ENCODE measurements at places on chromosomes 6 and 20.

DNA sequence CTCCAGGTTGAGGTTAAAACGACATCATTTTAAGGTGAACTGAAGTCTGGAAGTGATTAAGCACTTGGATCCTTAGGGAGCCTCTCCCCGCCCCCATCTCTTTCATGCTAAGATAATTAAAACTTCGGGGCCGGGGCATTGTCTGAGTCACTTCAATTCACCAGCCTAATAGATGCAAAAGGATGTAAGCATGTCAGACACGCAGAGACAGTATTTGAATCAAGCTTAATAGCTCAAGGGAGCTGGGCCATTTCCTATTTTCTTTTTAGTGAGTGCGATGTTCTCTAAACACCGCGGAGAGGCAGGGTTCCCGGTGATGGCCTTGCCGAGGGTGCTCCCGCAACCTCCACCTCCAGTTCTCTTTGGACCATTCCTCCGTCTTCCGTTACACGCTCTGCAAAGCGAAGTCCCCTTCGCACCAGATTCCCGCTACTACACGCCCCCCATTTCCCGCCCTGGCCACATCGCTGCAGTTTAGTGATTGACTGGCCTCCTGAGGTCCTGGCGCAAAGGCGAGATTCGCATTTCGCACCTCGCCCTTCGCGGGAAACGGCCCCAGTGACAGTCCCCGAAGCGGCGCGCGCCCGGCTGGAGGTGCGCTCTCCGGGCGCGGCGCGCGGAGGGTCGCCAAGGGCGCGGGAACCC lies 516 bp upstream of the IRF4 start:
- no peak for DNase-seq

- no peak for DNase-seq
Measured at GRCh38 chr20:61048302-61048701, 203.8 kb upstream of the CDH4 start.

DNA sequence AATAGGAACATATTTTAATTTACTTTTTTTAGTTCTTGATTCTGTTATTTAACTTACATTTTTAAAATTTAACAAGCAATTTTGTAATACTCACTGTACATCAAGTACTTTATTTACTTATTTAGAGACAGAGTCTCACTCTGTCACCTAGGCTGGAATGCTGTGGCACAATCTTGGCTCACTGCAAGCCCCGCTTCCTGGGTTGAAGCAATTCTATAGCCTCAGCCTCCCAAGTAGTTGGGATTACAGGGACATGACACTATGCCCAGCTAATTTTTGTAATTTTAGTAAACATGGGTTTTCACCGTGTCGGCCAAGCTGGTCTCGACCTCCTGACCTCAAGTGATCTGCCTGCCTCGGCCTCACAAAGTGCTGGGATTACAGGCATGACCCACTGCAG lies 7.0 kb downstream of the BTN3A3 start:
- no peak for DNase-seq

DNA sequence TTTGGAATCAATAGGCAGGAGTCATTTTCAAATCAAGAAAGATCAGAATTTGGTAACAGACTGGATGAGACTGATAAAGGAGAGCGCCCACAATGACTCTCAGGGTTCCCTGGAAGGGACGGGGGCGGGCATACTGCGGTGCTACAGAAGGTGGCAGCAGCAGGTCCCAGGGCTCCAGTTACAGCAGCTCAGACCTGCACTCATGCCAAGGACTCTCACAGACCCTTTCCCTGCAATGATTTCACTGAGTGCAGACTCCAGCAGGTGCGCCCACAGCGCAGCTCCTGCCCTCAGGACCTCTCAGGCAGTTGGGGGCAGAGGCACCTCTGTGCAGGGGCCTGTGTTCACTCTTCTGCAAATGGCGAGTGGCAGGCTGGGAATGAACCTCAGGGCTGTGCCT lies 359.8 kb downstream of the ZFAND3 start:
- DNase-seq, result no peak

DNA sequence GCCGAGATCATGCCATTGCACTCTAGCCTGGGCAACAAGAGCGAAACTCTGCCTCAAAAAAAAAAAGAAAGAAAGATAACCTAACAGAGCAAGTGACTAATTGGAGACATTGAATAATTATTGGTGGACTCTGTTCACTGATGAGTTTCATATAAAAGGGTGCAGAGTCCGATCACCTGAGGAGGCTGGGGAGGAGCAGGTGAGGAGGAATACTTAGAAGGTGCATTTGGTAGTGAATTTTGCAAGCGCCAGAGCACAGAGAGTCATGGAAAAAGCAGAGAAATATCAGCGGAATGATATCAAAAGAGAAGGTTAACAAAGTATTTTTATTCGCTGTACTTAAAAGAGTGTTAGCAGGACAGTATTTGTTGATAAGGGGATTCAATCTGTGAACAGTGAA lies 44.4 kb downstream of the CD2AP start:
- no peak for DNase-seq

DNA sequence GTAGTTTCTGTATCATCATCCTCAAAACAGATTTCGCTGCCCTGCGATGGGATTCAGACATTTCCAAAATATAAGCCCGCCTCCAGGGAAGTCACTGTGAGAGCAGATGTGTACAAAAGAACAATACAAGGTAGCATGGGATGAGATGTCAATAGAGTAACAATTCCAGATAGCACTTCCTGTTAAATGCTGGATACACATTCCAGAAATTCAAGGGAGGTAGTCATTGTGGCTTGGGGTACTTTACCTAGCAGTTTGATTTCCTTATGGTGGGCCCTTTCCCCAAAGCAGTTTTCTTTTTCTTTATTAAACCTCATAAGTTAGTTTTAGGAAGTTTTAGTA lies 2.5 kb downstream of the RNF217 start:
- no peak for DNase-seq

DNA sequence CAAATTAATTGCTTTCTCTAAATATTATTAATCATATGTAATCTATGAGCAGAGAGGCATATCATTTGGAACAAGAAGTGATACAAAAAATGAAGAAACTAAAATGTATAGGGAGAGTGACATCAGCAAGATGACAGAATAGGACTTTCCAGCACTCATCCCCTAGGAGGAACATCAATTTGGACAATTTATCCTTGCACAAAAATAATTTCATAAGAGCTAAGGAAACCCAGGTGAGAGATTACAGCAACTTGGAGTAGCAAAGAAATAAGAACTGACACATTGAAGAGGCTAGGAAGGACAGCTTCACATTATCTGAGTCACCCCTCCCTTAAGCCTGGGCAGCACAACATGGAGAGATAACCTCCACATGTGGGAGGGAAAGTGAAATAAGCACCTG lies 347.5 kb downstream of the MAFB start:
- DNase-seq, result no peak

DNA sequence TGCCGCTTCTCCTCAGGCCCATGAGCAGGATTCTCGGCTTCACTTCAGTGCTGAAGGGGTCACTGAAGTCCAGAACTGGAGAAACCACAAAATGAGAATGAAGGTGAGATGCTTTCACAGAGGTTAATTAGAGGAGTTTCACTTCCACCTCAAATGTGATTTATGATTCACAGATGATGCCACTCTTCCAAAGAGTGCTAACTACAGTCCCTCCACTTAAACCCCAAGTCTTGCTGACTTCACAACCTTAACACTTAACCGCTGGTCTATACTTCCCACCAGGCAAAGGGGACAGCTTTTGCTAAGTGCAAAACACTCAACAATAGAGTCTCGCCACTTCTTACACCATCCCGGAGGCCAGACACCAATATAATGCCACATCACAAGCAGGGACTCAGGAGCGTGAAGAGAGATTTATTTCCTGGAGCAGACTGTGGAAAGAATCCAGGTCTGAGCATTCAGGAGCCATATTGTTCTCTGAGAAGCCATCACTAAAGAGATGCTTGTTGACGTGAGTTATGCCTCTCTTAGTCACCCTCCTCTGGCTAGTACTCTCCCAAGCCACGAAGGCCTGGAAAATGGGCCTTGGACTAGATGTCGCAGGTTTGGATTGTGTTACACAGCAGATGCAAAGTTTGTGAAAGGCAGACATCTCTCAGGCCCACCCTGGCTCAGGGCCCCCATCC lies 24.4 kb downstream of the RRAGD start:
- DNase-seq, result no peak

DNA sequence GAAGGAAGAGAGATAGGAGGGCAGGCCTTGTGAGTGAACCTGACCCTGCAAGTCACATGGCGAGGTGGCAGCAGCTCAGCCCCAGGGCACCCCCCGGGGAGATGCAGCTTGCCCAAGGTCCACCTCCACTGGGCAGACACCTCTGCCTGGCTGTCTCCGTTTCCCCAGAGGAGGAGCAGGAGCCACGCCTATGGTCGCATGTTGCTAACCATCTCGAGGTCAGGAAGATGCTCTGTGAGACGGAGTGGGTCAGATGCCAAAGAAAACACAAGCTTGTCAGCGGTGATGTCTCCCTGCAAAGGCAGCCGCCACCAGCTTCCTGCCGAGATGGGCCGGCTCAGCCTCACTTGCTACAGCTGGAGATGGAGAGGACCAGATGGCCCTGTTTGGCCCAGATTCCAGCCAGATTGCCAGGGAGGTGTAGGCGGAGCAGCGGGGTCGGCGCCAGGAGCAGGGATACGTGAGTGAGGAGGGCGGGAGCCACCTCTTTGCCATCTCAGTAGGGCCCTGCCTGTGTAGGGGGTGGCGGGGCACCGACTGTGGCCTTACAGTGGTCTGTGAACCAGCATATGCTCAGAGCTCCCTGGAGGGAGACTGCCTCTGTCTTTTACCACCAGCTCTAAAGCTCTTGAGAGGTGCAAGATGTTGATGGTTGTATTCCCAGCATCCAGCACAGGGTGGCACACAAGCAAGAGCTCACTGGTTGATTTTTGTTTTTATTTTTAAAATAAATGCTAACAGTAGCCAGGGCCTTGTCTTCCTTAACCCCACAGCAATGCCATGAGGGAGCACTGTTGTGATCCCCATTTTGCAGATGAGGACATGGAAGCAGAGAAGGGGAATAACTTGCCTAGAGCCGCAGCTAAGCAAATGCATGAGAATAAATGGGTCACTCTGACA lies 42.9 kb upstream of the FAM83D start:
- DNase-seq, result no peak

GRCh38 chr6:156620331-156620730 lies 156.8 kb upstream of the ARID1B start:
- DNase-seq, result no peak

GRCh38 chr20:57415771-57416170 lies 24.6 kb downstream of the RBM38 start:
- no peak for DNase-seq

GRCh38 chr6:112660626-112661025 lies 313.5 kb downstream of the RFPL4B start:
- DNase-seq, result no peak

DNA sequence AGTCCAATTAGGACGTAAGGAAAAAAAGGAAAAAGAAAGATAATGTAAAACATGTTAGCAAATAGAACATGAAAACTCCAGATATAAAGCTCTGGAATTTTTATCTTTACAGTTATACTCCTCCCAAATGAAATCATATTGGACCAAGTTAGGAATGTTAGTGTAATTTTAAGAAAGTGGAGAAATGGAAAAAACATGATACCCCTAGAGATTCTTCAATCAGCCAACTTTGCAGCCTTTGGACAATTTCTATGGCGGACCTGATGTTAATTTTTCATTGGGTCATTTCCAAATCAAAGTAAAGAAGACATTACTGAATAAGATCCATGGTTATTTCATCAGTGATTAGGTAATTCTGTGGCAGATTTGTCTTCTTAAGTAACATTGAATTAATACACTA lies 748.7 kb downstream of the RFPL4B start:
- DNase-seq, result no peak

- DNase-seq, result no peak
Measured at GRCh38 chr6:53066077-53066417, 843 bp downstream of the FBXO9 start.

- no peak for DNase-seq
Measured at GRCh38 chr6:115891111-115891669, 169.5 kb downstream of the FRK start.

GRCh38 chr6:166640342-166641043 lies 13.4 kb upstream of the RPS6KA2 start:
- no peak for DNase-seq

DNA sequence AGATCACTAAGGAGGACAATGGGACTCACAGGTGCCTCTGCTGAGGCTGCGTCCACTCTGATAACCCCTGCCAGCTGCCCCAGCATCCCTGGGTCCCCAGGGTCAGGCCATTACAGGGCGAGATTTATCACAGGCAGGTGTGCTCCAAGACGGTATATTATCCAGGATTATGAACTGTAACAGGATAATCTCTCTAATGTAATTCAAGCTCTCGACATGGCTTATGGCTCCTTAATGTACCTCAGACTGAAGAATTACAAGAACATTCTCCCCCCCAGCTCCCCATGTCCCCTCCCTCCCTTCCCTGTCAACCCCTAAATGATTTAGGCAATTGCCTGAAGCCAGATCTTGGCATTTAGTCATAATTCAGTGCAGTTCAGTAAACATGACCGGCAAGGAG lies 86.8 kb downstream of the NCR2 start:
- DNase-seq, result no peak

- no peak for DNase-seq
Measured at GRCh38 chr6:106064142-106064541, 22.0 kb upstream of the PRDM1 start.

DNA sequence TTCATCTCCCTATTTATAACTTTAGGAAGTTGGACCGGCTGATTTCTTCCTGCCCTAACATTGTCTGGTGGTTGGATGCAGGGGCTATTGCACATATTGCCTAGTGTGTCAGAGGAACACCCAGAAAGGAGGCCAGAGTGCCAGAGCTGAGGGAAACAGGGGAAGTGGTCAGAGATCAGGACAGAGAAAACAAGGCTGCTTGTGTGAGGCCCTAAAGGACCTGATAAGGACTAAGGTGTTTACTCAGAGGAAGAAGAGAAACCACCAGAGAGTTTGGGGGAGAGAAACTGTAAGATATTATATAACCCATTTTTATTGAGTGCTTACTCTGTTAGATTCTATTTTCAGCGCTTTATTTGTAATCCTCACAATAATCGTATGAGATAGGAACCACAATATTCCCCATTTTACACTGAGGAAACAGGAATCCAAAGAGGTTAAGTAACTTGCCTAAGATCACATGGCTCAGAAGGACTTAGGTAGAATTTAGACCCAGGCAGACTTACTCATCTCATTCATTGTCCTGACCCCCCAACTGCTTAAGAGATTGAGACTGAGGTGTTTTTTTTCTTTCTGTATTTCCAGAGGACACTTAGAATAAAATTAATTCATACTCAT lies 54.0 kb upstream of the REV3L start:
- DNase-seq, result no peak

- DNase-seq, result no peak
Measured at GRCh38 chr6:34745277-34746103, 11.8 kb upstream of the SNRPC start.

DNA sequence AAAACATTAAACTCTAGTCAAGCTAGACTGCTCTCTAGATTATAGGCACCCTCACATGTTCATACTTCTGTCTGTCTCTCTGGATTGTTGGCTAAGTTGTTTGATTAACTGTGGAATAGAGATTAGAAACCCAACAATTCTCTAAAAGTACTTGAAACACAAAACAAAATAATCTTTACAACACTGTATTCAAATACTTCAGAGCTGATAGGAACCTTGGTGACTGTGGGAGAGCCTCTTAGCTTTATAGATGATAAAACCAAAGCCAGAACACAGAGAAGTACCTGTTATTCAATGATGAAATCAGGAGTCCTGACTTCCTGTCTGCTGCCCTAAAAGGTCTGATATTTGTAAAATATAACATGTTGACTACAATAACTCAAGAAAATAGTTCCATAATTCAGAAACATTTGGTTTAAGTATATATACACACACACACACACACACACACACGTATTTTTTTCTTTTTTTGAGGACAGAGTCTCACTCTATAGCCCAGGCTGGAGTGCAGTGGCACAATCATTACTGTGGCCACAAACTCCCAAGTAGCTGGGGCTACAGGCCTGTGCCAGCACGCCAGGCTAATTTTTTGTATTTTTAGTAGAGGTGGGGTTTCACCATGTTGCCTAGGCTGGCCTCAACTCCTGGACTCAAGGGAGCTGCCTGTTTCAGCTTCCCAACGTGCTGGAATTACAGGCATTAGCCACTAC lies 222.0 kb downstream of the FUT9 start:
- no peak for DNase-seq

All from T follicular helper cell (primary cell).